ENCODE measurements at places on chromosomes 3 and 15. TPM values are rescaled to one million over a fixed set of nuclear protein-coding genes. Genes with fewer than 3 reads are reported as not detected.

The HTR3E gene
- not detected for total RNA-seq

The PDCD10 gene
- total RNA-seq = 53.6 TPM

The REC114 gene
- total RNA-seq = not detected

The SLC51B gene
- total RNA-seq = 16.8 TPM
